ENCODE measurements at places on chromosomes 2 and 18. TPM values are rescaled to one million over a fixed set of nuclear protein-coding genes. Genes with fewer than 3 reads are reported as not detected.

LIMS2 gene
- total RNA-seq = 4.1 TPM

SERPINB3 gene
- total RNA-seq = not detected

AMMECR1L gene
- 14.3 TPM for total RNA-seq

TIGD1 gene
- total RNA-seq = 4.1 TPM
